ENCODE measurements at places on chromosomes 2 and 18.

DNA sequence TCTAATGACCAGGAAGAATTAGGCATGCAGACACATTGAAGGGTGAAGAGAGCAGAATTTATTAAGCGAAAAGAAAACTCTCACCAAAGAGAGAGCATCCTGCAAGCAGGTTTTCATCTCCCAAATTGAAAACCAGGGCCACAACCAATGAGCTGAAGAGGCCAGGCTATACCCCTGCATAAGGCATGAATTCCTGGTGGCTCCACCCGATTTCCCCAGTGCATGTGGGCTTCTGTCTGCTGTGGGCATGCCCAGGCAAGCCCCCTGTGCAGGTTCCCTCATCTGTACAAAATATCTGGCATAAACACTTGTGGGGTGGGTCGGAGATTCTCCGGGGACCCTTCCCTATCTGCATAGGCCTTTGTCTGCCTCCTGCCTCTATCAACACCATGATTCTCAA, 621.6 kb upstream of the LRRTM1 start:
- DNase-seq: no peak

- no peak for DNase-seq
Measured at GRCh38 chr2:154386186-154386585, 312.3 kb upstream of the KCNJ3 start.

GRCh38 chr2:168186452-168186851, 60.9 kb downstream of the STK39 start:
- DNase-seq: no peak

DNA sequence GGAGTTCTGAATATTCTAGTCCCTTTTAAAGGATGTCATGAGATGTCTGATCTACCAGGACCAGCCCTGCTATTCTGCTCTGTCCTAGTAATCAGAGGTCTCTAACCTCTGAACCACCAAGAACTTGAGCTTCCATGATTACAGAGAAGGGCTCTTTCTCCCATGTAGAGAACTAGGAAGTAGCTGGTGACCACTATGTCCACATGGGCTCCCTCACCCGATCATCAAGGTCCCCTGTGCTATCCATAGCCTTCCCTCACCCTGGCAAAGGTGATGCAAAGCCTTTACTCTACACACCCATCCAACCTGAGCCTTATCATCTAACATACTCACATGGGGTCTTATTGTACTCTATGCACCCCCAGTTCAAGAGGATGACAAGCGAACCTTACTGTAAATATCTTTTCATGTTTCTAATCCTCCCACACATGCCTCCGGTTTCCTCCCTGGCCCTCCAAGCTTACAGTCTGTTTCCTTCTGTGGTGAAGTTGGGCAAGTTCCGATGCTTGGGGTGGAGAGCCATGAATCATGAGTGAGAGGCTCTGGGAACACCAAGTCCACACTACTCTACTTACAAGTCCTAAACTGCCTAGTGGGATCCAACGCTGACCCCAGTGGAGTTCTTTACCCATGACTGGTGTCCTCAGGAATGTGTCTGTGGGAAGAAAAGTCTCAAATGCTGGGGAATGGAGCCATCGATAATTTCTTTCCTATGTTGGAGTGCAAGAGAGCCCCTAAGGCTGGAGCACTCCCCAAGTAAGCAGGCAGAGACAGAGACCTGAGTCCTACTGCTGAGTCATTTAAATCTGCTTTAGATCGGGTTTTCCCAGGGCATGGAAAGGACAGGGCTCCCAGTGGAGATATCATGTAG, 73.3 kb upstream of the KLF7 start:
- no peak for DNase-seq

- DNase-seq: no peak
Measured at GRCh38 chr2:177538323-177538722, 145.8 kb downstream of the AGPS start.

DNA sequence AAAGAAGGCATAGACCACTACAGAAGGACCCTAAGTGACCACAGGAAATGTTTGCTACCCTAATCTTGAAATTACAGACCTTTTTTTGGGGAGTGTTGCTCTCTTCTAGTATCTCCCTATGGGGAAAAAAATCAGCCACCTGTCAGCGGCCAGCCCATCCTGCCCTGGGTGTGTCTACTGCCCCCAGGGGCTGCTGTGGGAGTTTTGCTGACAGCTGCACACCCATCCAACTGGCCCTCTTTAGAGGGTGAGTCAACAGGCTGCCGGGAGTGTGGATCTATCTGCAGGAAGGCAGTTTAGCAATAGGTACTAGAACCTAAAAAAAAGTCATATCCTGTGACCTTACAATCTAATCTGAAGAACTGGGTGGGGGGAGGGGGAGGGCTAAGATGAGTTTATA, 796 bp upstream of the DYSF start:
- DNase-seq: no peak

GRCh38 chr18:22681908-22682307, 251.2 kb upstream of the RBBP8 start:
- no peak for DNase-seq

DNA sequence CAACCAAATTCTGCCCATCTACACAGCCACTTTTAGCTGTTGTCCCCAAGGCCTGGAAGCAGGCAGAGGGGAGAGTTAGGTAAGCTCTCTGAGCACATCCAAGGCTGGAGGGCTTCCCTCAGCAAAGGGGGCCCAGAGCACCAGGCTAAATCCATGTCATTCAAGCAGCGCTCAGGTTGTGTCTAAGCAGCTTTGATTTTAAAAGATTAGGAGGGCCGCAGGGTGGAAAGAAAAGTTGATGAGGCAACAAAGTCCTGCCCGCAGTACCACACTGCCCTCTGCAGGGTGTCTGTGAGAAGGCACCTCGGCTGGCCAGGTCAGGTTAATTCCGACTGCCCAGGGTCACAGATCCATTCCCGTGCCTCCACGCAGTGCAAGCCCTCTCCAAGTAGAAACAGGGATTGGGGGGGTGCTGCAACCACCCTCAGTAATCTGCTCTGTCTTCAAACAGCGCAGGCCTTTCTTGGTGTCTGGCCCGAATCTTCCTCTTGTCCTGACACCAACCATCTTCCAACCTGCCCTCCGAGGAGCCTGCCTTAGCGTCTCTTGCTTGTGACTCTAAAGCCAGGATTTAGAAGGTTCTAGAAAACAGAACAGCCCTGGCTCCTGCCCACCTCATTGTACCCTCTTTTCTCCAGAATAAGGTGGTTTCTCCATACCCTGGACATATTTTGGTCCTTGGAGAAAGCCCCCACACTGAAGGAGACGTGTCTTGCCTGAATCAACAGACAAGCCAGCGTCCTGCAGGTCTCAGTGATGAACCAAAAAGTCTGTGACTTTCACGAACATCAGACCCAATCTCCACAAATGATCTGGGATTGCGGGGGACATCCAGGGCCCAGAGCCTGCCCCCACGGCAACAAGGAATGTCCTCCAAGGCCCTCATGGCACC, 289.2 kb downstream of the TNS1 start:
- no peak for DNase-seq

DNA sequence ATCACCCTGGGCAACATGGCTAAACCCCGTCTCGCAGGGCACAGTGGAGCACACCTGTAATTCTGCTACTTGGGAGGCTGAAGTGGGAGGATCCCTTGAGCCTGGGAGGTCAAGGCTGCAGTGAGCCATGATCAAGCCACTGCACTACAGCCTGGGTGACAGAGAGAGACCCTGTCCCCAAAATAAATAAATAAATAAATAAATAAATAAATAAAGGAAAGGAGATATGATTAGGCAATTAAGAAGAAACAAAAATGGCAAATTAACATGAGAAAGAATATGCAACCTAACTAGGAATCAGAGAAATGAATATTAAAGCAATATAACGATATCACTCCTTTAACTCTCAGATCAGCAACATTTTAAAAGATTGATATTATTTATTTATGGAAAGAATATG, 92.3 kb downstream of the C1D start:
- DNase-seq: no peak

- DNase-seq: no peak
Measured at GRCh38 chr2:58669998-58670397, 428.9 kb upstream of the FANCL start.

GRCh38 chr18:35835833-35836232, 136.6 kb upstream of the RMP24 start:
- DNase-seq: no peak

DNA sequence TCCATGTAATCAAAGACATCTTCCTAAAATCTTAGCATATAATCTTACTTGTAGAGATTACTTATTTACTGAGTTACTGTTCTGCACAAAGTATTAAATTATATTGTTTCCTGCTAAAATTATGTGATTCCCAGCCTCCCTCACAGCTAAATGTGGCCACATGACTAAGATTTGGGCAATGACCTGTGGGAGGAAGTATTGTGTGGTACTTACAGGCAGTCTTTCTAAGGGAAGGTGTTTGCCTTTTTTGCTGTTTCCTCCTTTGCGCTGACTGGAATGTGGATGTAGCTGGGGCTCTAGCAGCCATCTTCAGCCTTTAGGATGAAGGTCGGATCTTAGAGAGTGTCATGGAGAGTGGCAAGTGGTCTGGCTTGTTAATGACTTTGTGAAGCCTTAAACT, 146.3 kb upstream of the APCDD1 start:
- DNase-seq: no peak

DNA sequence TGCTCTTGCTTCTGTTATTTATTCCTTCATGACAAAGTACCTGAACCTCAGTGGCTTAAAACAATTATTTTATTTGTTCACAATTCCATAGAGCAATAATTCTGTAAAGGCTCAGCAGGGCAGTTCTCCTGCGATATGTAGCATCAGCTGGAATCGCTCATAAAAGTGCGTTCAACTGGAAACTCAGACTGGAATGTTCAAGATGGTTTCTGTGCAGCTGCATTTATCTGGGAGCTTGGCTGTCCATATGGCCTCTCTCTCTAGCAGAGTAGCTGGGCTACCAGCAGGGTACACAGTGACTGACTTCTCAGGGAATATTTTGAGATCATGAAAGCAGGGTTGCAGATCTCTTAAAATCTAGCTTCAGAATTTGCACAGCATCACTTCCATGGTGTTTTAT, 13.5 kb downstream of the CCDC121 start:
- DNase-seq: no peak

GRCh38 chr2:62393293-62393692, 112.7 kb downstream of the TMEM17 start:
- no peak for DNase-seq

DNA sequence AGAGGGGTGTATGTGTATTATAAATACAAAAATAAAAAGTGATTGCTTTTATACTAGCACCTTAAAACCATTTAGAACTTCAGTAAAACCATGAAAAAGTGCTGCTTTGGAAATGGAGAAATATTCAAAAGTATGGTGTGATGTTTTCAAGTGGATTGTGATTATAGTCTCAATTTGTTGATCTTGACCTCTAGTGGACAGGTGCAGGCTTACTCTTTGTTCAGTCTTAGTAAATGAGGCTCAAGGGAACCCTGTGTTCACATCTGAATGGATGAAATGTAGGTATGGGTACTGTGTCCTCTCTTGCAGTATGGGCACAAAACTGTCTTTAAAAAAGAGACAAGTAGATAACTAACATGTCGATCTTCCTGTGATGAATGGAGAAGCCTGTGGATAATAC, 145.8 kb downstream of the MCFD2 start:
- DNase-seq: no peak

DNA sequence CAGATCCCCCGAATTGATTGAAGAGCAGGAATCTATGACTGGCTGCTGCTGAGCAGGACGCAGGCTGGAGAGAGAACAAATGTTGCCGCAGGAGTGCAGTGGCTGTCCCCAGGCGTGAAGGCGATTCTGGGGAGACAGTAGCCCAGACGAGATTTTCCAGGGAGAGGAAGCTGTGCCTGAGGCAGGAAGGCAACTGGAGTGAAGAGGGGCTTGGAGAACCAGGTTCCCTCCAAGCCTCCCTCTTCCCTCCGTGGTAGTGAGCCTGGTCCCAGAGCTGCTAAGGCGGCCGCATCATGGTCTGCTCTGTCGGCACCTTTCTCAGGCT, 1.3 kb upstream of the NPPC start:
- DNase-seq: no peak

DNA sequence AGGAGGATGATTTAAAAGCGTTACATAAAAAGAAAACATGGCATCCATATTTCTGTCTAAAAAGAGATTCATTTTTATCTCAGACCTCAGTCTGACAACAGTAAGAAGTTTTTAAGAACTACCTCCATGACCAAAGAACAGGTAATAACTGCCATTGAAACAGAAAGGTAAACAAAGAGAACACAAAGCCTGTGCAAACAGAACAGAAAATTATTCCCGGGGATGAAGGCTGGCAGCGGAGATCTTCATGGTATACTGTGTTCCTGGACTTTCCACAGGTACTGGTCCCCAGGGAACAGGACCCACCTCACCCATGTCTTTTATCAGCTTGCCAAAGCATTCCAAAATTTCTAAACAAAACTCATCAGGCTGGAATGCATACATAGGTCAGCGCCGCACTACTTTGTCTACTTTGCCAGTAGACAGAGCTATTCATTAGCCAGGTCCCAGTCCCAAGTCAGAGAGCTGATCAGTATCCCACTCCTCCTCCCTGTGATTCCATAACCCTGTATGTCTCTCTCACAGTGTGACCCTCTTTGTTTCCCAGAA, 277.3 kb downstream of the MBD2 start:
- no peak for DNase-seq

GRCh38 chr18:30992231-30992630, 50.3 kb downstream of the DSC3 start:
- no peak for DNase-seq

DNA sequence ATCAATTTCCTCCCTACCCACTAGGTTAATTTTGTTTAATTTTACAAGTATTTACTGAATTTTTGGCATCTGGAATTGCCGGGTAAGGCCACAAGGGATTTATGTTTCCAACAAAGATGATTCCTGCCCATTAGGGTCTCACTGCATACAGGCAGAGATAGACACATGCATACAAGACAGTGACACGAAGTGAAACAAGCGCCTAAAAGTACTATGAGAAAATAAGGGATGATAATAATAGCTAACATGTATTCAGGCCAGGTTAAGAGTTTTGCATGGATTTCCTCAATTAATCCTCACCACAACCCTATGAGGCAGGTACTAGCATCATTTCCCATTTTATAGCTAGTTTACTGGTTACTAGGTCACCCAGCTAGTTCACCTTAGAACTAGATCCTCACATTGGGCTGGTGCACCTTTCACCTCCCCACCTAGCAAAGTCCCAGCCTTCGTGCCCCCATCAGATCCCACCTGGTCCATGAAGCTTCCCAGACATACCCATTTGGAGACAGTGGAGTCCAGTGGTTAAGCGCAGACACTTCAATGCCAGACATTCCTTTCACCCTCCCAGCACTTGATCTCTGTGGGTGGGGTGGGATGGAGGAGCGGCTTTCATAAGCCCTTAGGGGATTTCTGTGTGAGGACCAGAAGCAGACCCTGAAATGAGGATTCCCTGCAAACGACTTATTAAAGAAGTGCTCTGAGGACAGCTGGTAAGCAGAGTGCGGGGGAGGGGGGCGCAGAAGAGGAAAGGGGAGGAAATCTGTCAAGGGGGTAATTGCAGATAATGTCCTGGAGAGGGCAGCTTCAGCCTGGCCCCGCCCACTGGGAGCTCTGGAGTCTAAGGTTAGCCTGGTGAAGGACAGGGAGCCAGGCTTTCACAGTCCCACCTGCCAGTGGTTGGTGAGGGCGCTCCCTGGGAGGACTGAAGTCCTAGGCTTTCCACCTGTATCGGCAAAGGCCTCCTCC, 5.8 kb upstream of the DGUOK start:
- no peak for DNase-seq

GRCh38 chr2:76391678-76392077, 681.0 kb upstream of the GCFC2 start:
- peak; percentile 5 for DNase-seq

- DNase-seq: no peak
Measured at GRCh38 chr2:2410987-2411386, 79.9 kb upstream of the MYT1L start.

GRCh38 chr2:185187421-185187820, 551.2 kb upstream of the FSIP2 start:
- no peak for DNase-seq

All from NCI-H2081 treated with DMSO at 0.1 percent for 48 hours (cell line).